ENCODE measurements at places on chromosomes 3 and 15.

DNA sequence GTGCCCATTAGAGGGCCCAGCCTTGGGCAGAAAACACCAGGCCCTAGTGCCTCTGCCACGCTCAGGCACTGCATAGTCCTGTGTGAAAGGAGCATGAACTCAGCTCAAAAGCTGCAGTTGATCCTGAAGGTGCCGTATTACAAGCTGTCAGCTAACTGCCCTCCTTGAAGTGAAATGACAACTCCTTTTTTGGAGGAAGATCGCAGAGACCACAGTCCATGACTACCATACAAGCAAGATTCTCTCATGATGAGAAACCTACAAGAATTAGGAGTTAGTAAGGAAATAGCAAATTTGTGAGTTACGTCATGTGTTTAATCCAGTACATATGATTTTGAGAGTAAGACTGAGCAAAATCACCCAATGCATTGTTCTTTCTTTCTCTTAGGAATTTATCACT lies 513.9 kb upstream of the NR2F2 start:
- no peak for DNase-seq

- no peak for DNase-seq
Measured at GRCh38 chr3:46939578-46940445, 36.7 kb downstream of the CCDC12 start.

- DNase-seq = no peak
Measured at GRCh38 chr15:62969442-62970089, 73.0 kb upstream of the TPM1 start.

DNA sequence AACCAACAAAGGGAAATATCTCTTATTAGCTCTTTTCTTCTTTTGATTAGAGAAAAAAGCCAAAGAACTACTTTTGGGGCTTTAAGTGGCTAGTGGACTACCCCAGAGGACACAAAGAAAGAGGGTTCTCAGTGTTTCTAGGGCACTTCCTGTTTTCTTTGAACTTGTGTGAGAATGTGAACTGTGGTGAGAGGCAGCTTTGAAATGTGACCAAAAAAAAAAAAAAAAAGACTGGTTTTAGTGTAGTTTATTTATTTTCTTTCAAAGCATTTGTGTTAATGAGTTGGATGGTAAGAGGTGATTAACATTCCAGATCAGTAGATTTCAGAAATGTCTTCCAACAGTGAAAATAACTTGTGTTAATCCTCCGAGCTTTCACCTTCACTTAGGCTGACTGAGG lies 32.4 kb downstream of the SELENOT start:
- no peak for DNase-seq

- DNase-seq = no peak
Measured at GRCh38 chr3:84891851-84892250, 66.9 kb upstream of the CADM2 start.

- no peak for DNase-seq
Measured at GRCh38 chr15:95758451-95758850, 572.0 kb upstream of the NR2F2 start.

GRCh38 chr3:183182732-183183610 lies 20.4 kb upstream of the LAMP3 start:
- no peak for DNase-seq

DNA sequence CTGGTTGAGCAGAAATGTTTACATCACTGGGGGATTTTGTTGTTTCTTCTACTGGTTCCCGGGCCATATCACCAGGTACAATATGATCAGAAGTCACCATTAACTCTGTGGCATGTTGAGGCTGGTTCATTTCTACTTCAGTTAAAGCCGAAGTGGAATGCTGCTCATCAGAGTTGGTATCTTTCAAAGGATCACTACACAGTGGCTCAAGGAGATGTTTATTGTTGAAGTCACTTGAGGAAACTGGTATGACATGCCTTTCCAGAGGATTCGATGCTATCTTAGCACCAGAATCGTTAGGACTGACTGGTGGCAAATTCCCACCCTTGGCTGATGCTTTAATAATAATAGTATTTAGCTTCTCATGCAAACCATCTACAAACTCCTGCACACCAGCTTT lies 49.9 kb downstream of the TASOR start:
- no peak for DNase-seq

GRCh38 chr15:79366691-79367090 lies 55.8 kb downstream of the TMED3 start:
- no peak for DNase-seq

- DNase-seq = no peak
Measured at GRCh38 chr3:197042539-197042938, 12.9 kb upstream of the MELTF start.

DNA sequence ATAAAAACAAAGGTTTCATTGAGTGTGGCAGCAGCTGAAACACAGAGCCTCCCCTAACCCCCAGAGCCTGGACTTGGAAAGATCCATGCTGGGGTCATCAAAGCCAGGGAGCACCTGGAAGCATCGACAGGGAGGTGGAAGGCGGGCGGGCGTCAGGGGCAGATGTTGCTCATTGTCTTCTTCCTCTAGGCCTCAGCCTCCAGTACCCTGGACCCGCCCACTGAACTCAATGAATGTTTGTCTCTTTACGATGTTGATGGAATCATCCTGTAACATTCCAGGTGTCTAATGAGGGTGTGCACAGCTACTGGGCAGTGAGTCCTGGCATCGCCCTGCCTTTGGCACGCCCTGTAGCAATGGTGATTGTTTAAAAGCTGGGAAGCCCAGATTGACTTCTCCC lies 9.8 kb downstream of the GP5 start:
- no peak for DNase-seq

Measured in stimulated activated CD8-positive, alpha-beta memory T cell treated with anti-CD3 and anti-CD28 coated beads, Interleukin-15, amount 100 ng/mL, for 24 hours (primary cell).